Fibroblast of skin of back (primary cell): ENCODE measurements at places on chromosomes 16 and 17.
A peak's percentile ranks its signal among the peaks of the same experiment; 100 is the strongest.

DNA sequence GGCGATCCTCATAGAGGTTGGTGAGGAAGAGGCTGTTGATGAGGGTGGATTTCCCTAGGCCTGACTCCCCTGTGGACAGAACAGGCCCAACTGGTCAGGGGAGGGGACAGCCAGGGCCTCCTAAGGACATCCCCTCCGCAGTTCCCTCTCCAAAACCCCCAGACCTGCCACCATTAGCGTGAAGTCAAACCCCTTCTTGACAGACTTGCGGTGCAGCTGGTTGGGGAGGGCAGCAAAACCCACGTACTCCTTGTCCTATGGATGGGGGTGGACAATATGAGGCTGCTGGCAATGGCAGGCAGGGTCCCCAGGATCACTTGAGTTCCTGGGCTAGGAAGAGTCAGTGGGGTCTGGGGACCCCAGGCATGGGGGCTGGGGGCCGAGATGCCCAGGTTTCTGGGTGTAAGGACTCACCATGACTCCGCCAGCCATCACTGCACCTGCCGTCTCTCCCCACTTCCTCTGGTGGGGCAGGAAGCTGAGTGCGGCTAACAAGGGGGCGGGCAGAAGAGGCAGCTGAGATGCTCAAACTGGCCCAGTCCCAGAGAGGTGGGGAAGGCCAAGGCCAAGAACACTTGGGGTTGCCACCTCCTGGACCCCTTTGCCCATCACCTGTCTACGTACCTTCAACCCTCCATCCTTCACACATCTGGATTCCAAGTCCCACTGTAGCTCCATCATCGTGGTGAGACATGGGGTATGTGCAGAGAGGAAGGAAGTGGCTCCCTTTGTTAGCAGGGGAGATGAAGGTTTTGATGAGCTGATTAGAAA is at the start of gene SEPTIN1:
SEPTIN1 (minus strand) TSS at position 451 of the 771 bp plus-strand sequence; CDS start at position 432, 19 bp downstream.
- no peak for DNase-seq

GRCh38 chr17:56933151-56933745 is 19.4 kb upstream of the TRIM25 start:
- no peak for DNase-seq

DNA sequence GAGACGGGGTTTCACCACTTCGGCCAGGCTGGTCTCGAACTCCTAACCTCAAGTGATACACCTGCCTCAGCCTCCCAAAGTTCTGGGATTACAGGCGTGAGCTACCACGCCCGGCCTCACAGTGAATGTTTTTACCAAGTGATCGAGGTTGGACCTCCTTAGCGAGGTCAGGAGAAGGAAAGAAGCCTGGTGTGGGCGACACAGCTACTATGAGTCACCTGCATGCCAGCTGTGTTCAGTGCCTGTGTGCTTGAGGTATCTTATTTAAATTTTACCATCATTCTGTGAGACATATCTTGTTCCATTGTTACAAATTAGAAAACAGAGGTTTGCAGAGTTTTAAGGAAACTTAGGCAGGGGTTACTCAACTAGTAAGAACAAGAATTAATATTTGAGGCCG is 174.8 kb upstream of the DYNLRB2 start:
- DNase-seq: peak; percentile 9

DNA sequence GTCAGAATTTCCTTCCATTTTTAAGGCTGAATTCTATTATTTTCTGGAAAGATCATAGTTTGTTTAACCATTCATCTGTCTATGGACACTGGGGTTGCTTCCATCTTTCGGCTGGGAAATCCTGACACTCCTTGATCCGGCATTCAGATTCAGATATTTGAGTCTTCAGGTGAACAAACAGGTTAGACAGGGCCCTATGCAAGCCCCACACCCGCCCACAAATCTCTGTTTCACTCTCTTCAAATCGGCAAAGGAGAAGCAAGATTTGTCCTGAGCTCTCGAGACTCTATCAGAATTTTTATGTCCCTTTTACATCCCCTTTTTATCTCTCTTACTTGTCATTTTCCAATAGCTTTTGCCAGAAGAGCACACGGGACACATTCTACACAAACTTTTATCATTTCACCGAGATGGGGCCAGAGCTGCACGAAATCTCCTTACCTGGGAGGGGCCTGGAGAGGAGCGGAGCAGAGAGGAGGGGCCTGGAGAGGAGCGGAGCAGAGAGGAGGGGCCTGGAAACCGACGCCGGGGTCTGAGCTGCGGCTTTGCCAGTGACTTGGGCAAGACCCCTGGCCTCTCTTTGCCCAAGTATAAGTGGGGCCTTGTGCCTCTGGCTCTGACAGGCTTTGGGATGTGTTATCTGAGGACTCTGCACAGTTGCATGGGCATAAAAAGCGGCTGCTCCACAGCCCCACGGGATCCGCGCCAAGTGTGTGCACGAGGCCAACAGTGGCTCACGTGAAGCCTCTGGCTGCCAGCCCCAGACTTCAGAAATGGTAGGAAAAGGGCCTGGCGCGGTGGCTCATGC is 54.3 kb upstream of the RBFOX3 start:
- DNase-seq: no peak

DNA sequence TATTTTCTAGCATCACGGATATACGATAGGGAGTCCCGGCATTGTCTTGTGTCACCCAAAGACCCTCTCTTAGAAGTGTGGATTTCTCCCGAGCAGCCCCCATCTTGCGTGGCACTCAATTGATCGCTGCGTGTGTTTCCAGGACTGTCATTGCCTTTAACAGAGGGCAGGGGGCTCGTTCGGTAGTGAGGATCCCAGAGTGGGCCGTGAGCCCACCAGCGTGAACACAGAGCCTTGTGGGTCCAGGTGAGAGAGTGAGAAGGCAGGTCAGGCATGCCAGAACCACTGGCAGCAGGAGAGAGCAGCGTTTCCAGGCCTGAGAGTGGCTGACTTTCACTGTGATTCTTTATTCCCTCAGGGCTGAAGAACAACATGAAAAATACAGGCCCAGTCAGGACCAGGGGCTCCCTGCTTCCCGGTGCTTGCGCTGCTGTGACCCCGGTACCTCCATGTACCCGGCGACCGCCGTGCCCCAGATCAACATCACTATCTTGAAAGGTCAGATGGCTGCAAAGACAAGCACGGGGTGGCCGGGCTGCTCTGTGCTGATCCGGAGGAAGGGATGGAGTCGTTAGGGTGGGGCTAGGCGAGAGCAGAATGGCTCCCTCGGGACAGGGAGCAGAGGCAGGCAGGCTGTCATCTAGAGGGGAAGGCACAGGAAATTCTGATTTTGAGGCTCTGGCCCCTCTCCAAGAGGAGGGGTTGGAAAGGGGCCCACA is 22.4 kb downstream of the C1QTNF1 start:
- DNase-seq: no peak

- no peak for DNase-seq
Measured at GRCh38 chr17:5122586-5123342, 6.9 kb downstream of the USP6 start.

GRCh38 chr16:62940569-62940968 is 904.3 kb upstream of the CDH8 start:
- DNase-seq: no peak

DNA sequence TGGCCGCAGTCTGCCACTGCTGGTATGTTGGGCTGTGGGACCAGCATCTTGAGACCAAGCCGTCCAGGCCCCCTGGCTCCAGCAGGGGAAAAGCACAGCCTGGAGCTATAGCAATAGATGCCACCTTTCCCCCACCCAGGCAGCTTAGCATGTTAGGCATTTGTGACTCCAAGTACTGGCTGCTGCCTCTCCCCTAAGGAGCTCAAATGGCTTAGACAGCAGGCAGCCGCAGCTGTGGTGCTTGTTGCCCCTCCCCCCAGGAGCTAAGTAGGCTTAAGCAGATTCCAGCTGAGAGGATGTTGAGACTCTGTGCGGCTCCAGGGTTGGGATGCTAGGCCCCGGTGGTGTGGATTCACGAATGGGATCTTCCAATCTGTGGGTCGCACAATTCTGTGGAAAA is 88.8 kb upstream of the ANKFN1 start:
- DNase-seq: no peak

GRCh38 chr16:57479976-57480753 is 6.1 kb downstream of the DOK4 start:
- peak; percentile 28 for DNase-seq

DNA sequence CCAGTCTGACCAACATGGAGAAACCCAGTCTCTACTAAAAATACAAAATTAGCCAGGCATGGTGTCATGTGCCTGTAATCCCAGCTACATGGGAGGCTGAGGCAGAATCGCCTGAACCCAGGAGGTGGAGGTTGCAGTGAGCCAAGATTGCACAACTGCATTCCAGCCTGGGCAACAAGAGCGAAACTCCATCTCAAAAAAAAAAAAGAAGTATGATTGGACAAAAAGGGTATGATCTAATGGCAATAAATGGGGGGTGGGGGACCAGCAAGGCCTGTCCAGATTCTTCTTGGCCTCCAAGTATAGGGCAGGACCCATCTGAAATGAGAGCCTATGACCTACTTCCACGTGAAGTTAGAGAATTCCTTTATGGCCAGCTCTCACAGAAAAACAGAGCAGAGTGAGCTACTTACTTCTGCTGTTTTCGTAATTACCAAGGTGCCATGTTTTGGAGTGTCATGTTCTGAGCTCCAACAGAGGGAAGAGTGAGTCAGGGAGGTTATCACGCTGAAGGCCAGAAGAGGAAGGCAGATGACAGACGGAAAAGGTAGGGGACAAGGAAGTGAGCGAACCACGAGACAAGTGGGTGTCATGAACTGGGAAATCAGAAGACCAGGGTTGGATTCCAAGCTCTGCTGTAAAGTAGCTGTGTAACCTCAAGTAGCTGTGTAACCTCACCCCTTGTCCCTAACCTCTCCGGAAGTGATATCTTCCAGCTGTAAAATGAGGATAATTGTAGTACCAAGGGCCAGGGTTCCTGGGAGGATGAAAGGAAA is 3.6 kb upstream of the ZMYND15 start:
- DNase-seq: no peak

GRCh38 chr17:11719856-11720255 is 121.6 kb downstream of the DNAH9 start:
- DNase-seq: no peak

DNA sequence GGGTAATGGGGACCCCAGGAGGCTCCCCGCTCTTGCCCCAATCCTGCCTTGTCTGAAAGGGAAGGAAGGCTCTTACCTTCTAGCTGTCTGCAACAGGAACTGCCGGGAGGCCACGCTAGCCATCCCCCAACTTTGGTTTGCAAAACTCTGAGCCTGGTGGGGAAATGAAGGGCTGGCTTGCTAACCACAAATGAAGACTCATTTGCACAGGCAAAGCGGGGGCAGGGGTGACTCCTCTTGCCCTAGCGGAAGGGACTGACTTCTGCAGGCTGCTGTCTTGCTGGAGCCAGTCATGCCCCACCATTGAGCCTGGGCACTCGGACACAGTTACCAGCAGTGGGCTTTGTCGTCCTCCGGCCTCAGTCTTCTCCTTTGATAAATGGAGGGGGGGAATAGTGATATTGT is 52.6 kb downstream of the PLCG2 start:
- DNase-seq: no peak

DNA sequence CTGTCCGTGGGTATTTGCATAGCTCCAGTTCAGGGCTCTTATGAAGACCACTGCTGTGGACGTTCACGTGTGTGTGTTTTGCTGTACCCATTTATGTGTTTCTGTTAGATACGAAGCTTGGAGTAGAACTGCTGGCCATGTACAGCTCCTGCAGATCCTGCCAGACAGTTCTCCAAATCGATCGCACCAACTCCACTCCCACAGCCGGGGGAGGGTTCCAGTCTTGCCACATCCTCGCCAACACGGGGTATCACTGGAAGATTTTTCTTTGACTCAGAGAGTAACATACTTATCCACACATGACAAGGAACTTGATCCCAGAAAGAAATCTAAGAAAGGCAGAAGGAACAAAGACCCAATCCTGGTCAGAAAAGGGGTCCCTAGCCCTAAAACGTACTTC is 37.4 kb downstream of the TMEM186 start:
- DNase-seq: no peak

DNA sequence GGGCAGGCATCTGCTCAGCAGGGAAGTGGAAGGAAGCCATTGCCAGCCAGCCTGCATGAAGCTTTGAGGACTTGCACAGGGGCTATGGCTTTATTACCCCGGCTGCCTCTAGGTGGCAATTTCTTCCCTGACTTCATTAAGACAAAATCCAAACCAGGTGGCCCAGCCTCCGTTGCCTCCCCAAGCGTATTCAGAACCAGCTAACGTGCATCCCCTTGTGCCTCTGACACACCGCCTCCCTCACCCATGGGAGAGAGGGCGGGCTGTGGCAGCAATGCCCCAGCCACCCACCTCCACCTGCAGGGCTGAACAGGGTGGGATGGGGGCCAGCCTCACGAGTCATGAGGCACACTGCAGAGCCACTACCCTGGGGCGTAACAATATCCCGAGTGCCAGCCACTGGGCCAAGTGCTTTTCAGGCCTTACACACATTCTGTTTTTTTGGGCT is 6.8 kb downstream of the KIFC3 start:
- peak; percentile 41 for DNase-seq

- no peak for DNase-seq
Measured at GRCh38 chr16:70592106-70592571, 54.2 kb upstream of the IL34 start.

DNA sequence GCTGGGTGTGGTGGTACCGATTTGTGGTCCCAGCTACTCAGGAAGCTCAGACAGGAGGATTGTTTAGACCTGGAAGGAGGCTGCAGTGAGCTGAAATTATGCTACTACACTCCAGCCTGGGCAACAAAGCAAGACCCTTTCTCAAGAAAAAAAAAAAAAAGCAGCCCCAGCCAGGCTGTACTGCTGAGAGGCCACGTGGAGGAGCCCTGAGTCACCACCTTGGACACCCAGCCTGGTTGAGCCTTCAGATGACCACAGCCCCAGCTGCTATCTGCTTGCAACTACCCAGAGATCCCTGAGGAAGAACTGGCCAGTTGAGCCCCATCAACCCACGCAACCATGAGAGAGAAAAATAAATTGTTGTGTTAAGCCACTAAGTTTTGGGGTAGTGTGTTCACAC is 23.6 kb upstream of the GPRC5C start:
- no peak for DNase-seq

- DNase-seq: no peak
Measured at GRCh38 chr16:66328282-66328681, 38.2 kb upstream of the CDH5 start.

DNA sequence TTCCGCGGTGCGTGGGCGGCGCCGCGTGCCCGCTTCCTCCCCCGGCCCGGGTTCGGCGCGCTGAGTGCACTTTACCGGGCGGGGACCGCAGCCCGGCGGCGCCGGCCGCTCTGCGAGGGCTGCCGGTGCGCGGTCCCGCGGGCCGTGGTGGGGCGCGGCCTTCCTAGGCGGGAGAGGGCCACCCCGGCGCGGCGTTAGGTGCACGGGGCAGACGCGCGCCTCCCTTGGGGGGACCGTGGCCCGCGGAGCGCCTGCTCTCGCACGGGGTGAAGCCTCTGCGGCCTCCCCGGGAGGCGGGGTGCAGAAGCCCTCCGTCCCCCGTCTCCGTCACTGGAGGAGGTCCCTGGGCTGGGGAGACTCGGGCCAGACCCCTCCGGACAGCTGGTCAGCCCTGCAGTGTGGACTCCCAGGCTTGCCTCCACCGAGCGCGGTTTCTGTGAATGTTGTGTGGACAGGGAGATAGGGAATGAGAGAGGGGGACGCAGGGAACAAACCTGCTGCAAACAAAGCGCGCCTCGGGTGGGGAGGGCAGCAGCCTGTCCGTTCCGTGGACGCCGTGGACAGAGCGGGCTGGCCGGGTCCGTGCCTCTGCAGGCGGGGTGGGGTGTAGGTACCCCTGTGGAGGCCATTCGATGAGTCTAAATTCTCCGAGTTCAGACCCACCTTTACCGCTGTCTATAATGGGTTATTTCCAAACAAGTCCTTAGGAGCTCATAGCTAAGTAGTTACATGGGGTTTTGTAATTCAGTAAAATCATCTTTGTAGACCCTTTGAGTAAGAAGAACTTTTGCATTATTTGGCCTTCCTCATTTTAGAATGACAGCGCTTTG is 721 bp downstream of the TBCD start:
- DNase-seq: no peak

GRCh38 chr16:80993307-80993706 is 13.4 kb downstream of the CMC2 start:
- peak; percentile 88 for DNase-seq
